ENCODE measurements at places on chromosomes 7 and 10. TPM values are rescaled to one million over a fixed set of nuclear protein-coding genes. Genes with fewer than 3 reads are reported as not detected.

The FAM237B gene
- total RNA-seq: not detected

The RNLS gene
- 3.1 TPM for total RNA-seq

The MMP21 gene
- total RNA-seq: 0.18 TPM

The TRIM4 gene
- total RNA-seq: 70.6 TPM

The SHOC2 gene
- total RNA-seq: 72.6 TPM

The CWF19L1 gene
- 54.4 TPM for total RNA-seq

The CPEB3 gene
- total RNA-seq: 2.9 TPM
